Dorsolateral prefrontal cortex (tissue), 122 donors: ENCODE measurements at places on chromosomes 2 and 18.

DNA sequence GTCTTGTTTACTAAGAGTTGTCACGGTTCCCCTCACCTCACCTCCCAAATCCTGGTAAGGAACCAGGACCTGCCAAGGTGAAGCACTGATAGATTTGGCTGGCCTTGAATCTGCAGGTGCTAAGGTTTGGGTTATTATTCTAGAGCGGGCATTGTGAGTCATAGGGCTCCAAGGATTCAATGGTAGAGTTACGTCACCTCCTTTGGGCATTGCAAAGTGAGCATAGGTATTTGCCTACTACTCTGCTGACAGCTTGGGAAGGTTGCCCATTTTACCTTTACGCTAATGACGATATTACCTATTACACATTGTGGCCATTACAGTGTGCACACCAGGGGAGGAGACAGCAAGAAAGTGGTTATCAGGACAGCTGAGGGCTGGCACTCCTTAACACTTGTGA, 59.3 kb downstream of the SETBP1 start:
- no peak for DNase-seq

DNA sequence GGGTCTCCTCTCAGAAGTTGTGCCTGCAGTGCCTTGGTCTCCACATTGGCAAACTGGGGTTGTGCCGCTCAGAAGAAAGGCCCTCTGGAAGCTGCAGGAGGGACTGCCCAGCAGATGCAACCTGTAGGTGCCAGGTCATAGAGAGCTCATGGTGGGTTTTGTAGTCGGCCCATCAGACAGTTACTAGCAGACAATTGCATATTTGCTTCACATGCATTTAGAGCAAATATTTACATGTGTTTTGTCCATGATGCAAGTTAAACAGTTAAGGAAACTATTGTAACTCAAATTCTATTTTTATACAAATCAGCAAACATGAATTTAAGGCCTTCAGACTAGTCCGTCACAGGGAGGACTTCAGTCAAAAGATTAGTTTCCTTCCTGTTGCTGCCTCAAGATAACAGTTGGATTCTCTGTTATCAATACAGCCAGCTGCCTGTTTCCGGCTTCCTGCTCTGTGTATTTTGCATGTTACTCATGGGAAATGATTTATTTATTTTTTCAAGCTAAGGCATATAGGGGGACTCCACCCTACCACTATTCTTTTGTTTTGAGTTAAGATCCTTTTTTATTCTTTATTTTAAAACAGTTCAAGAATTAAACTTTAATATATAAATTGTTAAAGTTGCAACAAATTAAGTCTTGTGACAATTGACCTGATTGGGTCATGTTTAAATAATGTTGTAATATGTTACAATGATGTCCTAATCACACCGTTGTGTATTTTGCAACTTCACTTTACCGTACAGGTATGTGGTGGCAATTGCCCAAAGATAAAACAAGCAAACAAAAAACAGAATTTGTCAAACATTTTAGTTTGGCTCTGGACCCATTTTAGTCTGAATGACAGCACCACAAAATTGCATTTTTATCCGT, 133.5 kb downstream of the SPTBN1 start:
- no peak for DNase-seq

DNA sequence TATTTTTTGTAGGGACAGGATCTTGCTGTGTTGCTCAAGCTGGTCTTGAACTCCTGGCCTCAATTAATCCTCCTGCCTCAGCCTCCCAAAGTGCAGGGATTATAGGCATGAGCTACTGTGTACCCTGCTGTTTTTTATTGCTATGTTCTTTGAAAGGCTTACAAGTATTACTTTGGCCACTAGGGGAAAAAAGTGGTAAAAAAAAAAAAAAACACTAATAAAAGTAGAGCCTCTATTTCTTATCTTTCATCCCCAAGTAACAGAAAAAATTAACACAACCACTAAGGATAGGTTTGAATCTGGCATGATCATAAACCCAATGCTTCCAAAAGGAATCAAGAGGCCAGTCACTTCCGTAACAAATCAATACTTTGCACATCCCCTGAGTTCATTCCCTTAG, 11.6 kb downstream of the NOL10 start:
- no peak for DNase-seq

- no peak for DNase-seq
These were observed 95.3 kb upstream of the FAM136A start for GRCh38 chr2:70397186-70397585.

DNA sequence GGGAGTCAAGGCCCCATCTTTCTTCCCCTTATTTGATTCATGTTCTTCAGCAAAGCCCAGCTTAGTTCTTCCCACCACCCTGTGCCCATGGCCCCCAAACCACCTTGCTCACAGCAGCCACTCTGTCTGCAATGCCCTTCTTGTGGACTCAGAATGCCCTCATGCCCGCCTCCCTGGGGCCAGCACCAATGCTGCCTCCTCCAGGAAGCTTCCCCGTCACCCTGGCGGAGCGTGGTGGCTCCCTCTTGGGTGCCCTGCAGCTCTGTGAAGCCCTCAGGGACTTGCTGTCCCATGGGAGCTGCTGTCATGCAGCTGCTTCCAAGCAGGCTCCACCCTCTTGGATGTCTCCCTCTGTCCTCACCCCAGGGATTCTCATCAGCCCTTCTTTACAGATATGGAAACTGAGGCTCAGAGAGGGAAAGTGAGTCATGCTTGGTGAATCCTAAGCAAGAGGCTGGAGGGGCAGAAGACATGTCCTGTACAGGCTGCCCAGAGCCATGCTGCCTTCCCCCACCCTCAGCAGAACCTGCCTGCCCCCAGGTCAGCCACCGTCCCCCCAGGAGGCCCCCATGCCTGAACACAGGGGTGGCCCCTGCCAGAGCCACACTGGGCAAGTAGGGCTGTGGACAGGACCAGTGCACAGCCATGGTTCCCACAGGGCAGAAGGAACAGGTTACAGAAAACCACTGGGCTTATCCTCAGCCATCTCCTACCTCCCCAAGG, 11.8 kb upstream of the DUSP2 start:
- DNase-seq = no peak

GRCh38 chr2:140344838-140345237, 1564.6 kb upstream of the NXPH2 start:
- DNase-seq = no peak

DNA sequence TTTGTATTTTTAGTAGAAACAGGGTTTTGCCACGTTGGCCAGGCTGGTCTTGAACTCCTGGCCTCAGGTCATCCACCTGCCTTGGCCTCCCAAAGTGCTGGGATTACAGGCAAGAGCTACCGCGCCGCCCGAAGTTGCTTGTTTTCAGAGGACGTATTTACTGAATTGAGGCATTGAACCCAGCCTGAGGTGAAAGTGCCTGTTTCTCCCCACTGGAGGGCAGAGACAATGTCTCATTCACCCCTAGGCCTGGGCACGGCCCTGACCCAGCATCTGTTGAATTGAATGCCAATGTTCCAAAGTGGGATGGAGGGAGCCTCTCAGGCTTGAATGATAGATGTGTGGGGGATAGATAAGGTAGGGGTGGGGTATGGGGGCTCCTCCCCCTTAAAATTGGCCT, 4.5 kb upstream of the TMBIM1 start:
- peak; percentile 68 for DNase-seq

DNA sequence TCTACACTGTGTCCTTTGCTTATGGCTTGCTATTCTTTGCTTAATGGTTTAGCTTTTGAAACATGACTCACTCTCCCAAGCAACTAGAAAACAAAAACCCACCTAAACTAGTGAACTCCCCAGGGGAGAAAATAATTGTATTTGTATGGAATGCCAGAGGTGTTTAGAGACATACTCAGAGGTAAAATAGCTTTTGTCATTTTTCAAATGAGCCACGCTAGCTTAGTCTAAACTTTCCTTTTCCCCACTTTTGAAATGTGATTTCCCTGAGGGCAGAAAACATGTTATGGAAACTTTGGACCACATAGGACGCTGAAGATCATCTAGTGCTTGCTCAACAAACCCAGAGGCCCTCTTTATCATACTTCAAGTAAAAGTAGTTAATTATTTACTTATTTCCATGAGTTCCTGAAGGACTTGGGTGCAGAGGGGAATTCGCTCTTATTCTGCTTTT, 16.5 kb upstream of the CYTIP start:
- DNase-seq = no peak

GRCh38 chr18:70234667-70235459, 29.4 kb upstream of the RTTN start:
- DNase-seq = no peak

DNA sequence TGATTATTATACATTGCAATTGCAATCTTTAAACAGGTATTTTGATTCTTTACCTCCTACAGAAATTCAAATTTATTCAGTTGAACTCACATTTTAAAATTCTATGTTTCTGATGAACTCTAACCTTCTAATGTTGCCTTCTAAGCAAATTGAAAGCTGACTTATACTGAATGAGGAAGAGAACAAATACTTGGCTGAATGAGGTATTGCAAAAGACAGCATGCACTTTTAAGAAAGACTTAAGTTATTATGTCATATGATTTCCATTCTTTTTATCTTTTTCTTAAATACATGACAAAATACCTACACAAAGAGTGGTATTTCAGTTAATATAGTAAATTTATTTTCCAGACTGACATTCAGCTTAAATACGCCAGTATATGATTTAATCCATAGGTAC, 64.7 kb downstream of the FAM228A start:
- DNase-seq = no peak

DNA sequence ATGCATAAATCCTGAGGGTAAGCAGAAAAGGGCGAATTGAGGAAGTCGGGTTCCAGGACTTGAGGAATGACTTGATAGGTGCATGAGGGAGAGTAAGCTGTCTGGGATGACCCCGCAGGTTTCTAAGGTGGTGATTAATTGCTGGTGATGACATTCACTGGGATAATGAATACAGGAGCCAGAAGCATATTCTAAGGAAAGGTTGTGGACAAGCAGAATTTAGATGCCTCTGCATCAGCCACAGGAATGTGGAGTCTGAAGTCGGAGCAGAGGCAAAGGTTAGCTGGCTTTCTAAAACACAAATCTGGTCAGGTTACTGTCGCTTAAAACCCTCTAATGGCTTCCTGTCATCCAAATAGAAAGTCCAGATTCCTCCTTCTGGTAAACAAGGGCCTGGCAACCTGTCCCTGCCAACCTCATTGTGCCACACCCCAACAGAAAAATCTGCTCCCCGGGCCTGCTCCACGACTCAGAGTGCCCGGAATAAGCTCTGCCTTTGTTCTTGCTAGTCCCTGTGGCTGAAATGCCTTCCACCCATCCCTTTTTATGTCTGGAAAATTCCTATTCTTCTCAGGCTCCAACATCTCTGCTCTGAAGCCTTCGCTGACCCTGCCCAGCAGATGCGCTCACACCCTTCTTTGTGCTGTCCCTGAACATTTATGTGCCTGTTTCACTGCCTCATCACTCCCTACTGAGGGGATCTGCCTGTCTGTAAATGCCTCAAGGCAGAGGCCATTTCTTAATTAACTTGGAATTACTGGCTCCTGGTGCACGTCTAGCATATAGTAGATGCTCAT, 11.3 kb upstream of the TMEM214 start:
- no peak for DNase-seq

GRCh38 chr2:2674831-2675230, 343.8 kb upstream of the MYT1L start:
- DNase-seq = no peak

DNA sequence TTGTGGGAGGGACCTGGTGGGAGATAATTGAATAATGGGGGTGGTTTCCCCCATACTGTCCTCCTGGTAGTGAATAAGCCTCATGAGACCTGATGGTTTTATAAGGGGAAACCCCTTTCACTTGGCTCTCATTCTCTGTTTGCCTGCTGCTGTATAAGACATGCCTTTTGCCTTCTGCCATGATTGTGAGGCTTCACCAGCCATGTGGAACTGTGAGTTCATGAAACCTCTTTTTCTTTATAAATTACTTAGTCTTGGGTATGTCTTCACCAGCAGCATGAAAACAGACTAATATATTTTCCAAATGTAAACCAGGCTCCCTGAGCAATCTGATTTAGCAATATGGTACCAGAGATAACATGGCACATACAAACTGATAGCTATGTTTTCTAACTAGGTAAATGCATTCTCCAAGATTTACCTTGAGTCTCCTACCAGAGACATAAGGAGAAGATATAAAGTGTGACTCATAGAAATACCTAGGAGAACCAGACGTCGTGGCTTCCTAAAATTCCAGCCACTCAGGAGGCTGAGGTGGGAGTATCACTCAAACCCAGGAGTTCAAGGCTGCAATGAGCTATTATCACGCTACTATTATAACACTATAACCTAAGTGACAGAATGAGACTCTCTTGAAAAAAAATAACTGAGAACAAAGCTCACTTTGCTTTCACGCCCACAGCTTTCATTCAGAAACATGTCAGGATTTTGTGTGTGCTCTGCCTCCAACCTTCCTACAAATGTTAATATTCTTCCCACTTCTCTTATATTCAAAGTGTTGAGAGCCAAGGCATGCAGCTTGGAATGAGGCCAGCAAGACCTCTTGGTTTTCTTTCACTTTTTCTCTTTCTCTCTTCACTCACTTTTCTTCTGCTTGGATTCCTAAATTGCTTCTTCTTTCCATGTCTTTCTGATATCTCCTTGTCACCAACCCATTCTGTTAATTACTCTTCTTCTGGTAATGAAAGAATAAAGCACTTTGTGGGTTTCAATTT, 263.9 kb upstream of the UBE2E3 start:
- no peak for DNase-seq

GRCh38 chr2:125543968-125544514, 1111.9 kb upstream of the GYPC start:
- DNase-seq = no peak

GRCh38 chr2:134087371-134087921, 166.4 kb upstream of the MGAT5 start:
- DNase-seq = no peak

DNA sequence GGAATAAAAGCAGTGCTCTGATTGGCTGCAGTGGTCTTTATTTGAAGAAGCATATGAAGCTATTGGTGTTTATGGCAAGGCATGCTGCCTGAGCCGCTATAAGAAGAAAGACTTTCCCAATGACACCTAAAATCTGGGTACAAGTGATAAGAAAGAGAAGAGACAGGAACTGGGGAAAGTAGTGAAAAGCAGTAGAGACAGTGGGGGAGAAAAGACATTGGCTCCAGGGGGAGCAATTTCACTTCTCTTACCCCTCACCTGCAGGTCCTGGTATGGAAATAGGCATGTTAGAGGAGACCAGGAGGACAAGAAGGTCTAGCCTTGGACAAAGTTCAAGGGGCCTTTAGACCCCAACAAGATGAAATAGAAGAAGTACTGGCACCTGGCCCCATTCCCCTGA, 47.1 kb downstream of the PLCL1 start:
- no peak for DNase-seq

DNA sequence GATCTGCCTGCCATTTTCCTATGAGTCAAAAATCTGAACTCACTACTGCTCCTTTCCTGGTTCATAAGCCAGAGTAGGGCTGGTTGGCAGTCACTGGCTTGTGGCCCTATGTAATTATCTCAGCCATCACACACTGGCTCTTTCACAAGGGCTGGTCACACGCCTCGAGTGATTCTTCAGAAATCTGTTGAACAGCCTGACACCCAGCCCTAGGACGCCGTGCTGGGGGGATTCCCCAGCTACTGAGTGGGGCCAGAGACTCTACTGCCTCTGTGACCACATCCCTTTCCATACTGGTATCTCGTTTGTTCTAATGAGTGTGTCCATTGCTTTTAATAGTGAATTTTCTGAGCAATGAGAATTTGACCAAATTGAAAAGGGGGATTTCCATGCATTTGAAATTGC, 45.8 kb upstream of the RBM44 start:
- no peak for DNase-seq
